ENCODE measurements at places on chromosomes 3 and 15.

- DNase-seq, result no peak
Measured at GRCh38 chr3:14147617-14148016, 22.8 kb downstream of the TMEM43 start.

GRCh38 chr15:23416349-23417276 lies 30.4 kb downstream of the GOLGA6L2 start:
- DNase-seq, result no peak

GRCh38 chr3:156304406-156304805 lies 184.0 kb downstream of the KCNAB1 start:
- peak; percentile 47 for DNase-seq

- no peak for DNase-seq
Measured at GRCh38 chr3:24519368-24520100, 24.9 kb upstream of the THRB start.

DNA sequence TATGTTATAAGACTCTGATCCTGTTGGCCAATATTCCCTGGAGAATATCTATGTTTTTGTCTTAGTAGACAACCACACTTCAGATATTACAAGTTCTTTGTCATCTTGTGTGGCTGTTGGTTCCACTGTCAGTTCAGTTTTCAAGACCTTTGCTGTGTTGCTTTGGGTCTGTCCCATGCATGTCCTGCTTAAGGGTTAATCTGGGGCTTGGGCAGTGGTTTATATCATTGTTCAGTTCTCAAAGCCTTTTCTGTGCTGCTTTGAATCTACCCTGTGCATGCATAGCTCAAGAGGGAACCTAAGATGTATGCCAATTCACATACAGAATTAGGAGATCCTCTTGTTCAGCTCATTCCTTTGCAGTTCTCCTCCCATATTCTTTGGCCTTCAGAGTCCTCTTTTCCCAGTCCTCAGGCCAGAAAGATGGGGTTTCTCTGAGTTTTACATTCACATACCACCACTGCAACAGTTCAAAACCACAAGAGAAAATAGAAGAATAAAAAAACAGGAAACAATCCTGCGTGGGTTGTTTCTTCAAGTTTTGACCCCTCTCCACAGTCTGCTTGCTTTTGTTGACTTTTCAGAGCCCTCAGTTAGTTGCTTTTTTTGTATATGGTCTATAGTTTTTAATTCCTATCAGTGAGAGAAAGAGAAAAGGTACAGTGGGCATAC lies 21.6 kb downstream of the BUB1B start:
- DNase-seq, result no peak

DNA sequence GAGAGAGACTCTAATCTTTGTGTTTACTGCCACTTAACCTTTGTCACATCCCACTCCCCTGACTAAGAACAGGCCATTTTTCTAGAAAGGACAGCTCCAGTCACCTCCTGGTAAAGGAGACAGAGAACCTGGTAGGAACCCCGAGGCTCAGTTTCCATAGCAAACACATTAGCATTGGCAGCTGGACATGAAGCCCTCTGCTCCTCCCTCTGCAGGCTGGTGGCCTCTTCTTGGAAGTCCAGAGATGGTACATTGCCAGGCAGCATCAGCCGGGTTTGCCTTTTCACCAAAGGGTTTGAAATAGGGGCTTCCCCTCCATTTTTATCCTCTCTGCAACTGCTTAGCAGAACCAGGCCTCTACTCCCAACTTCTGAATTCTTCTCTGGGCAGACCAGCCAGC lies 213.4 kb upstream of the SEMA6D start:
- no peak for DNase-seq

- no peak for DNase-seq
Measured at GRCh38 chr3:38561746-38562466, 65.8 kb downstream of the EXOG start.

GRCh38 chr3:69541711-69542088 lies 155.8 kb upstream of the FRMD4B start:
- DNase-seq, result no peak

DNA sequence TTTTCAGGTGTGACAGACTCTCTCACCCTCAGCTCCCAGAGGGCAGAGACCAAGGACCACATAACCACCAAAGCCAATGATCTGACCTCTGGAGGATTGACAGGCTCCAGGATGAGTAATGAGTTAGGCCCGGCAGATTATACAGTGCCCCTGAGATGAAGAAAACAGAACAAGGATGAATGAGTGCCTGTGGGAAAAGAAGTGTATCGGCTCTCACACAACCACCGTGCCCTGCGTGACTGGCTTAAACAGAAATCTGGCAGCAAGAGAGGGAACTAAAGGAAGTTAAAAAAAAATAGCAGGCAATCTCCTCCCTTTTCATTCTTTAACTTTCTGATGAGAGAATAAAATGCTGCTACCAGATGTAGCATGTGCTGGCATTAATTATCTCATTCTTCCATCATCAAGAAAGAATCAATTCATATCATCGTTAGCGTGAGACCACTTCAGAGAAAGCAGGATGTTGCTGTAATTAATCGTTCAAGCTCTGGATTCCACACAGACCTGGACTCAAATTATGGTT lies 227.5 kb upstream of the COL8A1 start:
- DNase-seq, result peak; percentile 77
